ENCODE measurements at places on chromosomes 4 and X.
A peak's percentile ranks its signal among the peaks of the same experiment; 100 is the strongest.

DNA sequence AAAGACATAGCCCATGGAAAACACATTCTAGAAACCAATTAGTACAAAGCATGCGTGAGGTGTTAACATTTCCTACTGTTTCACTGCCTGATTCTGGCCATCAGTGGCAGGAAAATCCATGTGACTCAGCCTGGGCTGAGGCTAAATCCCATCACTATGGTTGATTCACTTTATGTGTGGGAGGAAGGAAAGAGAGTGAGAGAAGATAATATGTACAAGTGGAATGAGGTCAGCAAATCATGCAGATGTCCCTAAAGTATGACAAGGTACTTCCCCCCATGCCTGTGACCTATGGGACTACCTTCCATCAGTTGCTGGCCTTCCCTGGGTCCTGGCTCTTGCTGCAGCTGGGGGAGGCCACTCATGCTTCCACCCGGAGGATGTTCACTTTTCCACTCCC is 64.2 kb upstream of the MAP3K15 start:
- DNase-seq: peak; percentile 66

GRCh38 chrX:20330545-20330944 is 63.8 kb upstream of the RPS6KA3 start:
- DNase-seq: no peak

- peak; percentile 39 for DNase-seq
Measured at GRCh38 chr4:138348055-138348454, 105.9 kb upstream of the SLC7A11 start.

DNA sequence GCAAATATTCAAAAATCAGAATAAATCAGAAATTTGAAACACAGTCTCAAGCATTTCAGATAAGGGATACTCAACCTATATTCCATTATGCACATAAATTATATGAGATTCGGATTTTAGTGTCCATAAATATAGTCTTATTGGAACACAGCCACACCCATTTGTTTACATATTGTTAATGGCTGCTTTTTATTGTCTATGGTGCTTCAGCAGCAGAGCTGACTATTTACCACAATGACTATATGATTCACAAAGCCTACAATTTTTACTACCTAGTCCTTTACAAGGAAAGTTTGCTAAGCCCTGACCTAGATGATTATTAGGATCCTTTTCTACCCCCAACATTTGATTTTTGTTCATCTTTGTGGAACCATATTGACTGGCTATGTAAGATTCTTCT is 63.9 kb downstream of the IL1RAPL1 start:
- no peak for DNase-seq

GRCh38 chr4:4507923-4508322 is 33.9 kb downstream of the STX18 start:
- DNase-seq: no peak

DNA sequence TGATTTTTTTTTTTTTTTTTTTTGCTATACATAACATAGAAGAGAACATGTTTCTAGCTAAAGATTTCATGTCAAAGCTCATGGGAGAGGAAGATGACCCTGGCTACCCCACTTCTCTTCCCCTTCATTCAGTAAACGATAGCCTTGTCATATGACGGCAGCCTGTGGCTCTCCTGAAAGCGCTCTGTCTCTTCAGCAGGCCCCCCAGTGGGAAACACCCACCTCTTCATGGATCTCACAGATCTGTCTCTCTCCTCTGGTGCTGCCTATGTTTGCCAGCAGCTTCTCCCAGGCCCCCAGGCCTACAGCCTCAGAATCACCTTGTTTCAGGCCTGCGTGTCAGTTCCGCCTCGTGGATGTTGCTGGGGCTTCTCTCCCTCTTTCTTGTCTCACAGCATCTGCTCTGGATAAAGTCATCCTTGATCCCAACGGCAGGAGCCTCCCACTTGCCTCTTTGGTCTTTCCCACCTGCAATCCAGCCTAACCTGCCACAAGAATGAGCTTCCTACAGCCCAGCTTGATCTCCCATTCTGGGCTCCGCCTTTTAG is 34.6 kb downstream of the RHOH start:
- no peak for DNase-seq

- no peak for DNase-seq
Measured at GRCh38 chr4:82868572-82868971, 22.4 kb downstream of the SEC31A start.

- DNase-seq: peak; percentile 7
Measured at GRCh38 chr4:80931631-80932081, 98.9 kb upstream of the BMP3 start.

DNA sequence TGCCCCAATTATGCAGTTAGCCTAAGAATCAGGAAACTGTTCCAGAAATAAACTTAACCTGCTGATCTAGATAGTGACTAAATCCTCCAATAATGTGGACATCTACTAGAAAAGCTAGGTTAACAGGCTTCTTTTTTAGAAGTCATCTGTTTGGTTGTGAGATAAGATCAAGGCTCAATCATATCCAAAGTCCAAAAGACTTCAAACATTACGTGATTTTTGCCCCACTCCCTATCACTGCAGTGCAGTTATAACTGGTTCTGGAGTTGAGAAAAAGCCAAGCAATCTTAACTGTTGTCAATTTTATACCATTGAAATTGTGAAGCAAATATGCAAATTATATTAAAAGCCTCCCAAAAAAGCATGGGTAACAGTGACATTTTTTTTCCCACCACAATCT is 781.4 kb downstream of the KLHL13 start:
- DNase-seq: no peak

DNA sequence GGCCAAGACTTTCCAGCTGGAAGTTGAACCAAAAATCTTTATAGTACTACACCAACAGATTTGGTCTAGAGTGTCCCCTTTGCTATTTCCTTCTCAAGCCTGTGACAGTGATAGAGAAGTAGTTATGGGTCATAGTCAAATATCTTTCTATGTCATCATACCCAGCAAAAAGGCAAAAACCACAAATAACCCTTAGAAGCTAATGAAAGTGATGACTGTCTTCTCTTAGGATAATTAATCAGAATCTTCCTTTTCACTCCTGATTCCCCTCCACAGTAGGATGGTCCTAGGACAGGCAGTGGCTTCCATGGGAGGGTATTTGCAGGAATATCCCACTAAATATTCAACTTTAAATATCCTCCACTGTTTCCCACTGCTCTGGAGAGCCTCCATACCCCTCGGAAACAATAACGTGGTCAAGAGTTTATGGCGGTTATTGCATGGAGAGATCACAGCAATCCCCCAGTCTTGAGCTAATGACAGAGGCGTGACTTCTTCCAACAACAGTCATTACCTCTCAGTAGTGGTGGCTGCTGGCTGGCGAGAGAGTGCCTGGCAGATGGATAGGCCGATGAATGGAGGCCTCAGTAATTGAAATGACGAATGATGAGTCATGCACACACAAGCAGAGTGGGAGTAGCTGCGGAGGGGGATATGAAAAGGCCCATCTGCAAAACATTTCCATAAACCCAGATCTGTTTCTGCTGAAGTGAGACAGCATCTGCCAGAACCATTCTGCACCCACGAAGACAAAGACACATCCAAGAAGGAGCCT is 154.9 kb downstream of the STK32B start:
- peak; percentile 74 for DNase-seq

DNA sequence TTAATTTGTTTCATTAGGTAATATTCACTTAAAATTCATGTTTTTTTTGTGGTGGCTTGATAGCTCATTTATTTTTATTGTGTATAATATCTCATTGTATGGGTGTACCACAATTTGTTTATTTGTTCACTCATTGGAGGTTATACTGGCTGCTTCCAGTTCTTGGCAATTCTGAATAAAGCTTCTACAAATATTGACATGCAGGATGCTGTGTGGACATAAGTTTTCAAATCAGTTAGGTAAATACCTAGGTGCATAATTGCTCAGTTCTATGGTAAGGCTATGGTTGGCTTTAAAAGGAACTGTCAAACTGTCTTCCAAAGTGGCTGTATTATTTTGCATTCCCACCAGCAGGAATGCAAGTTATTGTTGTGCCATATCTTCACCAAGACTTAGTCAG is 504.5 kb upstream of the GALNTL6 start:
- DNase-seq: no peak

DNA sequence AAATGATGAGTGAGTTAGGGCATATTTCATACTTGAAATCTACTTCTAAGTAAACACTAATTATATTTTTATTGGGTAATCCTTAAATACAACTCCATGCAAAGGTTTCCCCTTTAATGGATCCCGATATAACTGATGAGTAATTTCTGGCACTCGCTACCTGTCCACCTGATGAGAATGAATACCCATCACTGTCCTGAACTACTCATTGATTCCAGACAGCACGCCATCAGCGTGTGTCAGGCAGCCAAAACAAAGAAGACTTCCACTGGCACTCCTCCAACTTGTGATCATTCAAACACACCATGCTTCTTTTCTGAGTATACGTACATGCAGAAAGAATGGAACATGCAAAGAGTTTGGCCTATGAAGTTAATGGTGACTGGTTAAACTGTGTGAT is 69.4 kb downstream of the HCCS start:
- DNase-seq: no peak

DNA sequence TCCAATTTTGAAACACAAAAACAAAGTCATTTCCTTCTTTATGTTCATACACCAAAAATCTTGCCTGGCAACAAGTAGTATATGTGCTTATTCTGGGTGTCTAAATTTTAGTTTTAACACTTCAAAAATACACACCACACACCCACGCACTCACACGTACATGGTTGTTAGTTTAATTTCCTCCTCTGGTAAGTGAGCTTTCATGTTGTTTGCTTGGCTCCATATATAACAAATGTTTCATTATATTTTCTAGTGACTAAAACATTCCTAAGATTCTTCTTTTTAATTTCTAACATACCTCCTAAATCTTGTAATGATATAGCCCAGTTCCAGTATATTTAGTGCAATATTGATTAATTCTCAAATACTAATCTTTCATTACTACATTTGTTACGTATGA is 80.9 kb downstream of the PRDM5 start:
- DNase-seq: no peak

DNA sequence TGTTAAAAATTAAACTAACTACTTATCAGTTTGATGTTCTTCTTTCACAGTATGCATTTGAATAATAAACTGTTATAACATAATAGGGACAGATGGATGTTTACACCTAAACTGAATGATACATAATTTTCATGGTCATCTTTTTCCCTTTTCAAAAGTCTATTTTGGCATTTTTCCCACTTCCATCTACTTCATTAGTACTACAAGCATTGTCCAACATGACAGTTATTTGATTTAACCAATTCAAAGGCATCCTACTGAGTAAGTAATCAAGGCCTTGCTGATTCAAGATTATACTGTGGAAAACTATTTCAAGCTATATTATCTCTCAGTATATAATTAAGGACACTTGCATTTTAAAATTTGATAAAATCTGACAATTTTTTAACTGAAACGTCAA is 212.9 kb downstream of the FAT4 start:
- no peak for DNase-seq

GRCh38 chr4:180448306-180448705 is 1794.9 kb upstream of the TENM3 start:
- DNase-seq: no peak

DNA sequence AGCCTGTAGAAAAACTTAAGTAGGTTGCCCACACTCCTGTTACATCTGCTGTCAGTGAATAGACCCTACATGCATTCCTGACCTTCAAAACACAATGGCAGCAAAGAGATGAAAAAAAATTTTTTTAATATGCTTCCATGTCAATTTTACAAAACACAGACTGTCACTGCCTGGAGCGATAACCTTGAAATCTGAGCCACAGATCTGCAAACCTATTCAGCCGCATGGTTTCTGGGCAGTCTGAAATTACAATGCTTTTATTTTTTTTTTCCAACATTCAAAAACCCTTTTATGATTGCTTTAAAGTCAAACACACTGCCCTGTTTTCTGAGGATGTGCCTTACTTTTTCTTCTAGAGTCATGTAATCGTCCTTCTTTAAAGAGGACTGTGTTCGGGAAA is 264.9 kb upstream of the PUDP start:
- no peak for DNase-seq

DNA sequence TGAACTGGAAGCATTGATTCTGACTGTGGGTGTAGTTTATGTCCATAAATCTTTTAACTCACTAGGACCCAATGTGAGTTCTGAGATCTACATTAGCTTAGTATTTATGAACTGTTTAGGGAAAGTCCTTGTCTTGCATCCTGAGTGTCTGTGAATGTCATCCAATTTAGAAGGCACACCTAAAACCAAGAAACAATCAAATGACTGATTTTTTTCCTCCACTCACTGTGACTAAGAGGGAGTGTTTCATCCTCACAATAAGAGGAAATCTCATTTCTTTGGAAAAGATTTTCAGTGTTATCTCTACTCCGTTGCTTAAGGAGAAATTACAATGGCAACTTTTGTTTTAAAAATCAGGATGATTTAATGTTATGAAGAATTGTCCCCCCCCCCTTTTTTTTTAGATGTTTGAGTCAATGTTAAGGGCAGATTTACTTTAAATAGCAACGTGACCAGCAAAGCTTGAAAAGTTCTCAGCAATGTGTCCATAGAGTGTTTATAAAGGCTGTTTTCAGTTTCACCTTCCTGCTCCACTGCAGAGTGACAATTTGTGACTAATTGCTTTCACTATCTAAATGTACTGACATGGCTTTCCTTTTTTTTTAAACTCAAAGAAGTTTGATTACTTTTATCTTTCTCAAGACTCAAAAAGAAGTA is 173.0 kb downstream of the SPCS3 start:
- no peak for DNase-seq

GRCh38 chrX:13536551-13536950 is 32.9 kb upstream of the EGFL6 start:
- DNase-seq: no peak

DNA sequence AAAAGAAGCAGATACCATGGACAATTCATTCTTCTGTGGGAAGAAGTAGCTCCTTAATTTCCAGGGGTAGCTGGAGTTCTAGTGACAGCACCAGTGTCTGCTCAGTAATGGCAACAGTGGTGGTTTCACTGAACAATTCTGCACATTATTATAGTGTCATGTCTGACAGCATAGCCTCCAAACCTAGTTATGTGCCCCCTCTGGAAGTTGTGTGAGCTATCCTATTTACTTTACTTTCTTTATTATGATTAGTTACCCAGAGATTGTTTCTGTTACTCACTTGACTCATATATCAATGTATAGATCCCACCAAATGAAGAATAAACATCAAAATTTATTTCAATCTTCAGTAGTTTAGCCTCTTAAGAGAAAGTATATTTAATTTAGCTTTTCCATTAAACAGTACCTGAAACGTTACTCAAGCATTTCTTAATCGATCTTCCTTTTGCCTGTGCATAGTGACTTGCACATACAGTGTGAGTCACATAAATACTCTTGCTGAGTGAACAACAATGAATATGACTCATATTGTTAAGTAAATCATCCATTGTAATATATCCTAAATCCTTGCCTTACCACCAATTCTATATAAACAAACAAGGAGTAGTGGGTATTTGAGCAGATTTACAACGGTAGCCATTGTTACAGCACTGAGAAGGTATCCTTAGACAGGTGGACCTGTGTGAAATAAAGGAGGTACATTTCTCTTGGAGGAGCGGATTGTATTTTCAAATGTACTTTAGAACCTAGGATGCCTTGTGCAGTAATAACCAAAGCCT is 534.7 kb downstream of the ANKRD50 start:
- peak; percentile 70 for DNase-seq

DNA sequence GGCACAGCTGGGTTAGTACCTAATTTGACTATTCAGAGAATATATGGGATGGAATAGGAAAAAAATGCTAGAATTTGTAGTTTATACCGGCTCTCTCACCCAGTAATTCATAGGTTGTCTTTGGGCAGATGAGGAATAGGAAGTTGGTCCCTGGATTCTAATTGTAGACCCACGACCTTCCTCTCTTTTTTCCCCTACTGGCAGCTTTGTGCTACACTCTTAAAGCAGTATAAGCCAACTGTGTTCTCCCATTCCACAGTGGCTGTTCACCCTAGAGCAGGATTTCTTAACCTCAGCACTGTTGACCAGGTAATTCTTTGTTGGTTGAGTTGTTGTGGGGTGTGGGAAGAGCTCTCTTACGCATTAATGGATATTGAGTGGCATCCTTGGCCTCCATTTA is 92.9 kb downstream of the FNIP2 start:
- DNase-seq: no peak

All from LHCN-M2 (cell line).